ENCODE measurements at places on chromosomes 4 and X.

GRCh38 chr4:56907489-56908205 is at the start of gene REST:
REST (plus strand) TSS chr4:56907900; CDS start chr4:56910639, 2,739 bp downstream.
- DNase-seq: peak; percentile 67

DNA sequence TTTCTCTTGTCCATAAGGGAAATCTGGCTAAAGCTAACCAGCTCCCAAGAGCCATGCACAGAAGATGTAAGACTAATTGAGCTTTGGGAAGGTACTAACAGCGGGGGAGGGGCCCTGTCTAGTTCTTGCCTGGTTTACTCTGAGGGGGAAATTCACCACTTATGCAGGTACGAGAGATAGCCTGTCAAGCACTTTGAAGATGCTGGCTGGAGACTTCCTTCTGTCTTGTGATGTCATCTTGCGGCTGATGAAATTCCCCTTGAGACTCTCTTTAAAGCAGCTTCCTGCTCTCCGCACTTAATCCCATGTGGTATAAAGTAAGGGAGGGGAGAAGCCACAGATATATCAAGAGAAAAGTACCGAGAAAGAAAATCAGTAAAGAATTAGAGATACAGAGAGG is 345.3 kb downstream of the MAPK10 start:
- DNase-seq: no peak

- DNase-seq: no peak
Measured at GRCh38 chr4:5812506-5813229, 80.2 kb downstream of the CRMP1 start.

DNA sequence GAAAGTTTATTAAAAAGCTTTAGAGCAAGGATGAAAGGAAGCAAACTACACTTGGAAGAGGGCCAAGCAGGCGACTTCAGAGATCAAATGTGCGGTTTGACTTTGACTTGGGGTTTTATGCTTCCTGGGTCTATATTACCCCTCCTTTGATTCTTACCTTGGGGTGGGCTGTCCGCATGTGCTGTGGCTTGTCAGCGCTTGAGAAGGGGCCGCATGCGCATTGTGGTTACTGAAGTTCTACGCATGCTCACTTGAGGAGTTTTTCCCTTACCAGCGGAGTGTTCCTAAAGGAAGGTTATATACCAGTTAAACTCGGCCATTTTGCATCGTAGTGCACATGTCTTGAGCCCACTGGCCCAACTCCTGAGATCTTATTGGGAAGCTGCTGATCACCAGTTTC is 9.9 kb downstream of the ZNF157 start:
- DNase-seq: peak; percentile 14

GRCh38 chr4:154741131-154741665 is 2.6 kb upstream of the LRAT start:
- no peak for DNase-seq

DNA sequence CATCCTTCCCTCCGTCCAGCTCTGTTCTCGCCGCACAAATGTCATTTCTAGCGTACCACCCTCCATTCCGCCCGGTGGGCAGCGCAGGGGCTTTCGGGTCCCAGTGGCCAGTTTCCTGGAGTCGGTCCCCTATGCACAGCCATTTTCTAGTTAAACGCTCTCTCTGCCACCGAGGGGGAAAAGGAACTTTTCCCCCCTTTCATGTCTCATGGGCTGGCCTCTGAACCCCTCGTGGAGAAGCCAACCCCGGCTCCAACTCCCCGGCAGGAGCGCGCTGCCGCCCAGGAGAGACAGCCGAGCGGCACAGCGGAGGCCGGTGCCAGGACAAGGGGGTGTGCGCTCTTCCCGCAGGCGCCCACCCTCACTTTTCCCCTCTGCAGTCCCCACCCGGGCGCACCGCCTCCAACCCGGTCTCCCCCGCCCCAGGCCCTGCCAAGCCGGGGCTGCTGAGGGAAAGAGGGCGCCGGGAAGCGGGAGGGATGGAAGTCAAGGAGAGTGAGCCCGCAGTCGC is 662 bp downstream of the APBB2 start:
- DNase-seq: no peak

DNA sequence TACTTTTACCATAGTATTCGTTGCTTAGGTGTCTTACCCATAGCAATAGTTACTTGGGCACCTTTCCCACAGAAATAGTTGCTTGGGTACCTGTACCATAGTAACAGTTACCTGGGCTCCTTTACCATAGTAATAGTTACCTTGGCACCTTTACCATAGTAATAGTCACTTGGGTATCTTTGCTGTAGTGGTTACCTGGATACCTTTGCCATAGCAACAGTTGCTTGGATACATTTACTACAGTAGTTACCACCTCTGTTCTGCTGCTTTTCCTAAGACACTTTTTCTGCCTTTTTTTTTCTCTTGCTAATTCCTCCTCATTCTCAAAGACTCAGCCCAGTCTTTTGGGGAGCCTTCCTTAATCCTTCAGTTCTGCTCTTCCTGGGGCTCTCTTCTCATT is 272.8 kb upstream of the PUDP start:
- no peak for DNase-seq

GRCh38 chr4:157996061-157997028 is 176.5 kb downstream of the GASK1B start:
- DNase-seq: no peak

- DNase-seq: no peak
Measured at GRCh38 chrX:118286066-118286762, 59.7 kb upstream of the WDR44 start.

DNA sequence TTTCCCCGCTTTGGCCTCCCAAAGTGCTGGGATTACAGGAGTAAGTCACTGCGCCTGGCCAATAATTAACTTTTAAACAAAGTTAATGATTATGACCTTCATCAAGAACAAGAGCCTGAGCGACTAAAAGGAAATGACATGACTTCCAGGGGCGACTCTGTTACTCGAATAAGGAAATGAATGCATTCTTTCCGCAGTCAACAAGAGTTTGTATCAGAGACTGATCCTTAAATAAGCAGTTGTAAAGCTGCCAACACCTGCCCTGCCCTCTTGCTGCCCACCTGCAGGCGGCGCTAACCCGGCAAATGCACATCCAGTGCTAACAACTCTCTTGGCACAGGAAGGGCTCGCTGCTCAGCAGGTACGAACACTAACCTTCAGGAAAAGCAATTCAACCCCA is 27.3 kb downstream of the WDR1 start:
- no peak for DNase-seq

DNA sequence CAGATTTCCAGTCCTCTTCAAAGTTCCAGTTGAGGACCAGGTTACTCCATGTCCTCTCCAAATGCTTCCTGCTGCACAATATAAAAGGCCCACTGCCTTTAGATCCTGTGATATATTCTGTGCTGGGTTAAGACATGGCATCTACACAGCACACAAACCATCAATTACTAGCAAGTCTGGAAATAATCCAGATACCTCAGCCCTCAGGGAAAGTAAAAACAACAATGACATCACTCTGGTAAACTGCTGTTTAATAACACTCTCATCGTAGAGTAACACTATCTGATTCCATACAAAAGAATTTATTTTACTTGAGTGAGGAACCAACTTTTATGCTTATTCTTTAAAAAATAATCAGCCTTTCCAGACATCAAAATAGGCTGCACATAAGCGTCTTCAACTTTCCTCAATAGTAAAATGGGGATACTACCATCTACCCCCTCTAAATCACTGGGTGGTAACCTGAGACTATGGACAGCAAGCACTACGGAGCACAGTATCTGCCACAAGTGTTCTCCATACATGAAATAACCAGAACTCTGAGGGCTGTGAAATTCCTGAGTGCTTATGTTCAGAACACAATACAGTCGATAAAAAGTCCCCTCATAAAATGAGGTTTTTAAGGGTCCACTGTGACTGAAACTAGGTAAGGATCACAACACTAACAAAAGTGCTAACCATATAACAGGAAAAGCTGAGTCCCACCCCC is 53.4 kb downstream of the ABCG2 start:
- DNase-seq: no peak

DNA sequence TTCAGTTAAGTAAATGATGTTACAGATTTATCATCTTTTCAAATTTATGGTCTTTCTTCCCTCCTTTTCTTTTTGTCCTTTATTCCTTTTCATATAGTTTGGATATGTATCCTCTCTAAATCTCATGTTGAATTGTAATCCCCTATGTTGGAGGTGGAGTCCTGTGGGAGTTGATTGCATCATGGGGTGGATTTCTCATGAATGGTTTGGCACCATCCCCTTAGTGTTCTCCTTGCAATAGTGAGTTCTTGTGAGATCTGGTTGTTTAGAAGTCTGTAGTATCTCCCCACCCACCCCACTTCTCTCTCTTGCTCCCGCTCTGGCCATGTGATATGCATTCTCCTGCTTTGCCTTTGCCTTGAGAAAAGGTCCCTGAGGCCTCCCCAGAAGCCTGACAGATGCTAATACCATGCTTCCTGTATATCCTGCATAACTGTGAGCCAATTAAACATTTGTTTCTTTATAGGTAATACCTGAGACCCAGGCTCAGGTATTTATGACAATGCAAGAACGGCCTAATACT is 236.7 kb downstream of the PRDM5 start:
- DNase-seq: no peak

GRCh38 chr4:38904682-38905081 is 37.1 kb downstream of the FAM114A1 start:
- no peak for DNase-seq

DNA sequence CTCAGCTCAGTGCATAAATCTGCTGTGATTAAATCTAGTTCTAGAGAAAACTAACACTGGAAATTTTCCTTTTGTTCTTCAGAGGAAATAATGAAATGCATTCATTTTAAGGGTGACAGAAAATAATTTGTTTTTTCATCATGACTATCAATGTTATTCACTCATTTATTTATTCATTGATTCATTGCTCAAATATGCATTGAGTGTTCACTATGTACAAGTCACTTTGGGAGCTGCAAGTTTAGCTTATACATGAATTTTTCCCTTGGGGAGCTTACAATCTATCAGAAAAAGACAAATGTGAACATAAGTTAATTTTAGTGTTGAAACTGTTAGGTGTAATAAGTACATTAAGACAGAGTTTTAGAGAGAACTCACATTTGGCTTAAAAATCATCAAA is 897.8 kb downstream of the CENPC start:
- no peak for DNase-seq

DNA sequence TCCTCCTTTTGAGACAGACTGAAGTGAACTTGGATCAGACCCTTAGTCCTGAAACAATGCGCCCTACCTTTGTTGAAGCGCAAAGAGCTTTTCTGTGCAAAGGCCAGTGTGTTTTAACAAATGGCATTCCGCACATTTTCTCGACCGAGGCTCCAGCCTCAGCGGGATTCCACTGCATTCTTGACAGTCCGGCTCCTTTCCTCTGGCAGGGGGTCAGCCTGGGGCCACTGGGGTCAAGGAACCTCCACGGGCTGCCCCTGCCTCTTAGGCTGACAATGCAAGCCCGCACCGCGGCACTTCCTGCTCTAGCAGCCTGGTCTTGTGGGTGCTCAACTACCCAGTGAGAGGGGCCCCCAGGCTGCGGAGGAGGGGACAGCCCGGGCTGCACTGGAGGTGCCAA is 47.2 kb upstream of the TFDP3 start:
- no peak for DNase-seq

DNA sequence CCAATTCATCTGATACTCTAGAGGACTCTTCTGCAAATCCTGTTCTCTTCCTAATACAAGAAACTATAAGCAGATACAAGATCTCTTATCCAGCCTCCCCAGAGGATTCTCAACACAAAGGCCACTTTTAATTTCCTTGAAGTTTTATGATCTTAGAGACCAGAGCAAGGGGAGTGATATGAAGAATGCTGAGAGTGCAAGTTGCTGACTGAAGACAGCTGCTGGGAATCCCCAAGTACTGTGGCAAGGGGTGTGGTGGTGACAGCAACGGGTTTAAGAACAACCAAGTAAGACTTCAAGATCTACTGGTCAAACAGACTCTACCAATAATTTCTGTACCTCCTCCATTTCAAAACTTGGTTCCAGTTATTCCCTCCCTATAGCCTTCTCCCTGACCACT is 7.0 kb downstream of the AMMECR1 start:
- DNase-seq: no peak

DNA sequence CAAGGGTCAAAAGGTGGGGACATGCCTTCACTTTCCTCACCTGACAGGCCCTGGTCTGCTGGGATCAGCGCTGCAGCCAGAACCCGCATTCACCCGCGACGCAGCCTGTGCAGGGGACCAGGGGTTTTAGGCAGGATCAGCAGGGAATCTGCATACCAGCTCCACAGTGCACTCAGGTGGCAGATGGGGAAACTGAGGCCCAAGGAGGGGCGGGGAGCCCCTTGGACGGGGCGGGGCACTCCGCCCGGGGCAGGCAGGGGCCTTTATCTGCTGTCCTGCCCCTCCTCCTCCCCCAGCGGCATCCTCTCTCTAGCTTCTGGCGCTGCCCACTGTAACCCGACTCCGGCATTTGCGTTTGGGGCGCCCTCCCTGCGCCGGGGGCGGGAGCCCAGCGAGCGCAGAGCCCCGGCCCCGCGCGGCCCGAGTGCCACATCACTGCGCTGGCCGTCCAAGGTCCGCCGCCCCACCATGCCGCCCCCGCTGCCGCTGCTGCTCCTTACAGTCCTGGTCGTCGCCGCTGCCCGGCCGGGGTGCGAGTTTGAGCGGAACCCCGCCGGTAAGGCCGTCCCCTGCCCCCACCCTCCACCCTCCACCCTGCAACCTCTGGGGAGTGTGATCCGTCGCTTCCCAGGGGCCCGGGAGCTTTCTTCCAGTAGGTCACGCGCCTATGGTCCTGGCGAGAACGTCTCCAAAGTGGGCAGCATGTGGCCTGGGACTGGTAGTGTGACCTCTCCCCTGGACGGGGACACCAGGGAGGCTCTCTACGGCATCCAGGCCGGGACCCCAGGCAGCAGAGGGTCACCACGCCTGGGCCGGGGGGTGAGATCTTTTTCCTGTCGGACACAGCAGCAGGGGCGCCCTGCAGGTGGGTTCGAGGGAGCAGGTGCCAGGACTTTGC is at the start of gene CPZ:
TSS of gene CPZ (plus strand) at position 400 of the 898 bp plus-strand sequence. CDS start at position 469, 69 bp downstream.
- no peak for DNase-seq

GRCh38 chr4:90002441-90003062 is 107.9 kb downstream of the MMRN1 start:
- no peak for DNase-seq

GRCh38 chrX:2712428-2712827 is 21.3 kb downstream of the CD99 start:
- DNase-seq: no peak

GRCh38 chrX:38798956-38799355 is 2.3 kb upstream of the MID1IP1 start:
- no peak for DNase-seq

DNA sequence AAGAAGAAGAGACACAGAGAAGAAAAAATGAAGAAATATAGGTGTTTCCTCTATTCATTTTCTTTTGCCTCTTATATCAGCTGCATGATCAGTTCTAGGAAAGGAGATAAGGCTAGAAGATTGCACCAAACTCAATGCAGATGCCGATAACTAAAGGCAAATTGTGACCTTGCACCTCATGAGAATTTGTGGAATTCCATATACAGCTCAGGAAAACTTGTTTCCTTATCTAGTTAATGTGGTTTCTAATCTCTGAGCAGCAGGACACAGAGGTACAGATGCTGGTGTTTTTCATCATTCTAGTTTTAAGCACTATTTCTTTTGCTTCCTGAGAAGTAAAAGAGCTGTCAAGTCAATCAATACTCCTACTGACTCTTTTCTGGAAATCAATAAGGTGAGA is 104.6 kb upstream of the NWD2 start:
- no peak for DNase-seq
